NB4 (cell line): ENCODE measurements at places on chromosomes 3 and 15.

GRCh38 chr15:82890995-82891390 is 61.5 kb downstream of the HOMER2 start:
- DNase-seq, result no peak

GRCh38 chr3:75687323-75687722 is 23.2 kb downstream of the FRG2C start:
- no peak for DNase-seq

- DNase-seq, result no peak
These were observed 118.0 kb upstream of the MEF2A start for GRCh38 chr15:99447497-99448371.

GRCh38 chr3:190568036-190568435 is 54.2 kb downstream of the IL1RAP start:
- DNase-seq, result no peak

GRCh38 chr3:158443632-158444031 is 127.4 kb upstream of the MLF1 start:
- DNase-seq, result no peak

GRCh38 chr15:62133141-62133540 is 31.9 kb downstream of the C2CD4B start:
- DNase-seq, result no peak

- no peak for DNase-seq
These were observed 23.0 kb downstream of the IGF1R start for GRCh38 chr15:98671060-98672008.

DNA sequence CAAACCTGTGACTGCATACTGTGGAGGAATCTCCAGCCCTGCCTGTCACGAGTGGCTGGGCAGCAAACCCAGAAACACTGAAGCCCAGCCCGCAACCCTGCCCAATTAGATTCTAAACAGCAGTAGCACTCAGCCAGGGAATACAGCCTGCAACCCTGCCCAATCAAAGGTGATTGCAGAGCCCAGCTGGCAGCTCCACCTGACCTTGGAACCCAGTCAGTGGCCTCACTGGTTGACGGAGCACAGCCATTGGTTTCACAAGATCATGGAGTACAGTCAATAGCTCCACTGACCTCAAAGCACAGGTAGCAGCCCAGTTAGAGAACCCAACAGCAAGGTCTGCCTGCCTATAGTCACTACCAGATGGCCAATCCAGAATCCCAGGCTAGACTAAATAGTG is 35.2 kb upstream of the MYLK start:
- no peak for DNase-seq

- DNase-seq, result no peak
These were observed 2.2 kb downstream of the WDR6 start for GRCh38 chr3:49009396-49009795.
